ENCODE measurements at places on chromosomes 5 and 9.

- DNase-seq, result peak; percentile 56
These were observed 19.7 kb downstream of the CAMSAP1 start for GRCh38 chr9:135887585-135888050.

GRCh38 chr5:54930736-54931135 lies 54.7 kb downstream of the ESM1 start:
- DNase-seq, result no peak

DNA sequence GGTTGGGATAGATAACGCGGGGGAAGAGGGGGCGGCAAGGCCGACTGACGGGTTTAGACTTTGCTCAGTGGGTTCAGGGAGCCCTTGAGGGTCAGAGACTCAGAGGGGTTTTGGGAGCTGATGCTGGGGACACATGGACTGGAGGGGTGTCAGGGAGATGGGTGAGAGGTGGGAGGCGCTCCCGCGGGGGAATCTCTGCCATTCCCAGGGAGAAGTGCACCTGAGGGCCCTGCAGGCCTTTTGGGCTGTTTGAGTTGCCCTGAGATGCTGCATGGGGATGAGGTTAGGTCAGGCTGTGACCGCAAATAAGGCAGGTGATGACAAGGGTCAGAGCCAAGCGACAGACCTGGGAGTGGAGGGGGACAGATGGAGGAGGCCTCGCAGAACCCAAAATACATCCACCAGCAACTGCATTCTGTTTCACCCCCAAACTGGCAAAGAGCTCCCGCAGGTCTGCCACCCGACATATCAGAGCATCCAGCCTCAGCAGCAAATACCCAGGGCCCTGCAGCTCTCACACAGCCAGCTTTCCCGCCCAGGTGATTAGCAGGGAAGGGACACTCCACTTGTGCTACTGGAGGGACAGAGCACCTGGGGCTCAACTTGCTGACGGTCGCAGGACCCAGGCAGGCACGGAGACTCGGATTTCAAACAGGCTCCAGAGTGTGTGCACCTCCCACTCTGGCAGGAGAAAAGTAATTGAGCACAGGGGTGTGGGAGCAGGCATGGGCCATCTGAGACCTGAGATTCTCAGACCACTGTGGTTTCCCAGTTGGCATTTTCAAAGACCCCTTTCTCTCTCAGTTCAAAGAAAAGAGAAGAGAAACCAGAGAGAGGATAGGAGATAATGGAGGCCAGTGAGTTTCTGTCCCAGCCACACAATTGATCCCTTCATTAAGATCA lies 26.4 kb downstream of the TMOD1 start:
- no peak for DNase-seq

DNA sequence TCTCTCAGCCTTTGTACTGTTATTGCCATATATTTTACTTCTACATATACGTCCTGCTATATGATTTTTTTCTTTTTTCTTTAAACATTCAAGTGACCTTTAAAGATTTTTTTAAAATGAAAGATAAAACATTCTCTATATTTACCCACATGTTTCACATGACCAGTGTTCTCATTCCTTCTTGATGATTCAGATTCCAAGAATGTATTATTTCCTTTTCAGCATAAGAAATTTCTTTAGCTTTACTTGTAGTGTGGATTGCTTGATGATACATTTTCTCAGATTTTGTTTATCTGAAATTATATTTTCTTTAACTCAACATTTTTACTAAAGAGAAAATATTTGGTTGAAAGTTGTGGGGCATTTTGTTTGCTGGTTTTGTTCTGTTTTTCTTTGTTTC lies 792.1 kb downstream of the BRINP1 start:
- DNase-seq, result no peak

DNA sequence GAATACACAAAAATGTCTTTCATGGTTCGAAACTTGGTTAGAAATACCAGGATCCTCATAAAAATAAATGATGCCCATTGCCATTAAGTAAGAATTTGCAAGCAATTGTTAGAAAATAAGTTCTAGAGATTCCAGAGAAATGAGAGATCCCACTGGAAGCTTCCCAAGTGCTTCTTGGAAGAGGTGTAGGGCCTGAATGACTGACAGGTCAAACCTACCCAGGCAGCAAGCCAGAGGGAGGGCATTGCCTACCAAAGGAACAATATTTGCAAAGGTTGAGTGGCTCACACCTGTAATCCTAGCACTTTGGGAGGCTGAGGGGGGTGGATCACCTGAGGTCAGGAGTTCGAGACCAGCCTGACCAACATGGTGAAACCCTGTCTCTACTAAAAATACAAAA lies 777.0 kb upstream of the WWC1 start:
- DNase-seq, result no peak

DNA sequence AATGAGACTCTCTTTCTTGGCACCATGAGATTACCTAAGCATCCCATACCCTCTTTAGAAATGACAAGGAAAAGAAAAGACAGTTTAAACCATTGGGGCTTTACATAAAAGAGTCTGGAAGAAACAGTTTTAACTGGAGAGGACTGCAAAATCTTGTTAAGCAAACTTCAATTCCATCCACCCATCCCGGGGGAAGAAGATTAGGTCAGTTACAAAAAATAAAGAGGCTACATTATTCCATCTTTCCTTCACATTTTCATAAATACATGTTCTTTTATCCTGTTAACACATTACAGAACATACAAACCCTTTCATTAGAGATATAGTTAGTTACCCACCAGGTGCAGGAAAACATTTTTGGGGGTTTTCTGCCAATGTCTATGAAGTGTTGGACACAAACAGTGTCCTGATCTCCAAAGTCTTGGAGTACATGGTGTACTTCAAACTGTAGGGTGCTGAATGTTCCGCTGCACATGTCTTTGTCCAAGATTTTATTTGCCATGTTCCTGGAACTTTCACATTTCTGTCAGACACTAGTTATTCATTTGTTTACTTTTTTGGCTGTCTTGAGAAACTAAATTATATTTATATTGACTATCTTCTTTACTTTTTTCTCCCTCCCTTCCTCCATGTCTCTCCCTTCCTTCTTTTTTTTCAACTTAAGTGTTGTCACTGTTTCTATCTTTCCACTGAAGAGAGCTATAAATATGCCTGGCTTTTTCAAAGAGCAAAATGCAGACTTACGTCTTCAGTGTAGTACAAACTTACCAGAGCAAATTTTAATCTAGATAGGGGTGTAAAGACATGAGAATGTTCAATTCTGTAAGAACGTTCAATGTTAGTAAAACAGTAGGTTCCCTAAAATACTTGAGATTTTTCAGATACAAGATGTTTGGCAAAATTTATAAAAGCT lies 410.9 kb upstream of the PRR16 start:
- DNase-seq, result no peak

- no peak for DNase-seq
These were observed 182.5 kb upstream of the PPP1R2B start for GRCh38 chr5:156667616-156668015.

Data from CD4-positive, alpha-beta T cell treated with Interleukin-1 beta for 1 hour (primary cell).